Sigmoid colon (tissue), 7 donors: ENCODE measurements at places on chromosomes 13 and 19. TPM values are rescaled to one million over a fixed set of nuclear protein-coding genes. Genes with fewer than 3 reads are reported as not detected.

- H3K4me3 ChIP-seq: no peak overlapping the region
- no peak overlapping the region for H3K27ac ChIP-seq
- no peaks in the 10 kb centered on the region for H3K27me3 ChIP-seq
- H3K36me3 ChIP-seq: no peaks in the 10 kb centered on the region
- no peak for DNase-seq
- H3K4me1 ChIP-seq: no peaks in the 10 kb centered on the region
Measured at GRCh38 chr13:43915451-43915850, 35.7 kb downstream of the LACC1 start.

Gene MADCAM1
- polyA plus RNA-seq: 6.3 TPM

Gene ELANE
- polyA plus RNA-seq: not detected

DNA sequence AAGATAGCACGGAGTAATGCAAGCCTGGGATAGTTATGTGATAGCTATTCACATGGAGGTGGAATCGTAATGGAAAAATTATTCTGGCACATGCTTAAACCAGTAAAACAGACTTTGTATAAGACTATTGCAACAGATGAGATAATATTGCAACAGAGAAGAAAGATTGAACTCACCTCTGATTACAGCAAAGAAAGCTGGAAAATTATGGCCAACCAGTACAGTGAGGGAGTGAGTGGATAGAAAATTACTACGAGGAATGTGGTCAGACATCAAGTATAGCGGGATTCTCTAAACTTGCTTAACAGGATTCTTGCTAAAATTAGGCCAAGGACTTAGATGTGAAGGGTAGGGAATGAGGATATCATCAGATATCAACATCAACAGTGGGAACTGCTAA, 397.6 kb upstream of the KLHL1 start:
- H3K27me3 ChIP-seq: no peaks in the 10 kb centered on the region
- H3K4me3 ChIP-seq: no peak overlapping the region
- H3K4me1 ChIP-seq: no peaks in the 10 kb centered on the region
- H3K27ac ChIP-seq: no peak overlapping the region
- H3K36me3 ChIP-seq: no peaks in the 10 kb centered on the region

DNA sequence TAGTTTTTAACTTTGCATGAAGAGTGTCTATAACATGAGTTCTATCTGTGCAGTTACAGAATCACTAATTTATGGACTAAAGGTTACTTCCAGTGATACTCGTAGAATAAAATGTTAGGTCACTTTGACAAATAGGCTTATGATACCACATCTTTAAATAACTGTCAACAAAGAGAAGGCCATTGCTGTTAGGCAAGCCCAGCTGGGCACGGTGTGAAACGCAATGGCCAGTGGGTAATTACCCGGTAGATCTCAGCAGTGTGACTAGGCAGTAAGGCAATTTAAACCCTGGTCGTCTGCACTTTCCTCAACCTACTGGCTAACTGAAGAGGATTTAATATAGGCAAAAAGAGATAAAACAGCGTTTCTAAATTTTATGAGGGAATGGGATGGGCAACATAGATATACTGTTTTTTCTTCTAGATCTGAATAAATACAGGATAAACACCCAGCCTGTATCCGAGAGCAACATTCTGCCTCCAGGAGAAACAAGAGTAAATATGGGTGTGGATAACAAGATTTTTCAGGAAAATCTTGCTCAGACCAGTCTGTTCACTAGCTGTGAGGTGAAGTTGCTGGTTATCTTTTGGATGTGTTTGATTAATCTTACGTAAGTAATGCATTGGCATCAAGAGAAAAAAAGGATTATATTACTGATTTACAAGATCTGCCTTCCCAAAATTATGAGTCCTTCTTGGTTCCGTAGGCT, 631.3 kb downstream of the EFNB2 start:
- no peaks in the 10 kb centered on the region for H3K36me3 ChIP-seq
- no peaks in the 10 kb centered on the region for H3K27me3 ChIP-seq
- H3K27ac ChIP-seq: no peak overlapping the region
- no peaks in the 10 kb centered on the region for H3K4me1 ChIP-seq

- peaks cover 25% of the 10 kb centered on the region for H3K27me3 ChIP-seq
- H3K27ac ChIP-seq: no peak overlapping the region
- H3K36me3 ChIP-seq: peaks cover 3% of the 10 kb centered on the region
- DNase-seq: no peak
- H3K4me1 ChIP-seq: no peaks in the 10 kb centered on the region
Measured at GRCh38 chr19:38912600-38913514, 871 bp upstream of the CCER2 start.

DNA sequence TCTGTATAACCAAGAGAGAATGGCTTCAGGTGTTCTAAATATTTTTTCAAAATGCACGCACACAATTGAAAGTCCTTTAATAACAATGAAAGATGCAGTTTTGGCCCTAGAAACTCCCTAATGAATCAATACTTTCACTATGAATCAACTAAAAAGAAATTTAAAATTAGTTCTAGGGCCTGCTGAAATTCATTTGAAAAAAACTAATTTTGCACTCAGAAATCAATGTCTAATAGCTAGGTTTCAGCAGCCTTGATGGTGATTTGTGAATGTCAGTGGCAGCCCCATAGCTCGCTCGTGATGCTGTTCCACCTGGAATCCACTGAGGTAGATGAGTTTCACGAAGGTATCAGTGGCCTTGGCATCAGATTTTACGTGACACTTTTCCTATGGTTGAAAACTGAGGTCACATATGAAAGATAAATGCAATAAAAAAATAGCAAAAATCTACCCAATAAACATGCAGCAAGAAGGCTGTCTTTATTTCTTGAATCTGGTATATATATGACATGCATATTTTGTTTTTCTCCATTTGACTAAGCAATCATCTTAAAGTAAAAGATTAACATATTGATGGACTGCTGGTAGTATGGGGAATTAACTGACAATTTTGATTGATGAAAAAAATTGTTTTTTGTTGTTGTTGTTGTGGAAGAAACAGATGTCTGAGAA, 141.0 kb downstream of the AKAP11 start:
- H3K4me3 ChIP-seq: no peak overlapping the region
- H3K4me1 ChIP-seq: no peaks in the 10 kb centered on the region
- H3K27me3 ChIP-seq: no peaks in the 10 kb centered on the region
- H3K36me3 ChIP-seq: no peaks in the 10 kb centered on the region
- no peak for DNase-seq
- H3K27ac ChIP-seq: no peak overlapping the region

Gene TUBB4A
- polyA plus RNA-seq: under 0.01 TPM

- H3K4me3 ChIP-seq: no peak overlapping the region
- no peaks in the 10 kb centered on the region for H3K36me3 ChIP-seq
- H3K27ac ChIP-seq: no peak overlapping the region
Measured at GRCh38 chr13:68727165-68727564, 1380.5 kb upstream of the ATXN8OS start.
